AG10803 (cell line): ENCODE measurements at places on chromosomes 16 and 17.
A peak's percentile ranks its signal among the peaks of the same experiment; 100 is the strongest.

GRCh38 chr16:8458481-8459046, 131.7 kb downstream of the TMEM114 start:
- DNase-seq = no peak

DNA sequence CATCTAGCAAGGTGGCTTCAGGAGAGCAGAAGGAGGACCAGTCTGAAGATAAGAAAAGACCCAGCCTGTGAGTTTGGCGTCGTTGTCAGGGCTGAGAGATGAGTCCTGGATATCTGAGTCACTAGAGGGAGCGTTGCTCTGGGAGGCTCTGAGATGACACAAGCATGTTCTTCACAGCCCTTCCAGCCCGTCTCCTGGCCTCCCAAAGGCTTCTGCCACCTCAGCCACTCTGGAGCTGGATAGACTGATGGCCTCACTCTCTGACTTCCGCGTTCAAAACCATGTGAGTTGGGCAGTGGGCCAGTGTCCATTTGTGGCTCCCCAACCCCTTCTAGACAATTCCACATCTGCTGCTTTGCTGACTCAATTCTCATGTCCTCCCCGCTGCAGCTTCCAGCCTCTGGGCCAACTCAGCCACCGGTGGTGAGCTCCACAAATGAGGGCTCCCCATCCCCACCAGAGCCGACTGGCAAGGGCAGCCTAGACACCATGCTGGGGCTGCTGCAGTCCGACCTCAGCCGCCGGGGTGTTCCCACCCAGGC, 2.3 kb downstream of the TGFB1I1 start:
- peak; percentile 91 for DNase-seq

- peak; percentile 14 for DNase-seq
Measured at GRCh38 chr17:29883497-29883896, 46.5 kb downstream of the SSH2 start.

DNA sequence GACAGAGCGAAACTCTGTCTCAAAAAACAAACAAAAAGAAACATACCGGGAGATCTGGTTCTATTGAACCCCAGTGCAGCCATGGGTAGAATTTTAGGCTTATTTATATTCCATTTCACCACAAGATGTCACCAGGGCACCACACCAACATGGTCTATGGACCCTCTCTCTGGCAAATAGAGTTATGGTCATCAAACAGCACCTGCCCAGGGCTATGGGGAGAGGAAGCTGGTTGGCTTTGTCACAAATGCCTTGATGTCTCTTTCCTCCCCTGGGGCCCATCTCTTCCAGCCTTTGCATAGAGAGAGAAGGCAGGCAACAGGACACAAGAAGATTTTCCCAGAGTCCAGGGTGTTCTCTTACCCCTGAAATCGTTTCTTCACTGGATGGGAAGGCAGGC, 128.4 kb downstream of the WWOX start:
- no peak for DNase-seq

DNA sequence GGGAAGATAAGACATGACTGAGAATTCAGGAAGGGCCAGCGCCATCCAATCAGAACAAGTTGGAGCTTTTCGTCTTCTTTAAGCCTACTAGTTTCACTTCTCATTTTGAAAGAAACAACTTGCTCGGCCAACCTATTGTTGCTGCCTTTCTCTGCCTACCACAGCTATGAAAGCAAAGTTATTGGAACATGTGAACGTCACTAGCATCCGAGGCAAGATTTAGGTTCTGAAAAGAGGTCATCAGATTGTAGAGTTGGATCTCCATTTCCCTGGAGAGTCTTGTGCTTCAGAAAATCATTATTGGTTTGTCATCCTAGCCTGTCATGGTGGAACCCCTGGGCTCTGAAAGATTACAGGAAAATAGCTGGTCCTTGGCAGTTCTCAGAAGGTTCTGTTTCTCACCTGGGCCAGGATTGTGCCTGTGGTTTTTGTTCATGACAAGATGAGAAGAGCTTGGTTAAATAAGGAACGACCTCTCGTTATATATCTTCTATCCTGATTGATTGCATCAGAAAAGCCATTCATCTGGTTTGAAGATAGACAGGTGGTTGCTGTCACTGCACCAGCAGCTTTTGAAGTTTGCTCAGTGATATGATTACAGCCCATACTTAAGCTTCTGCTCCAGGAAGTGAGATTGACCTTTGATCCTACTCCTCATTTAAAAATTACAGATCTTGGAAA, 25.3 kb downstream of the CDH13 start:
- no peak for DNase-seq

- DNase-seq = no peak
Measured at GRCh38 chr17:8965394-8966168, at the start of gene PIK3R5. TSS of gene PIK3R5 (minus strand) at chr17:8965707. CDS start at chr17:8911494, 54,213 bp downstream.

DNA sequence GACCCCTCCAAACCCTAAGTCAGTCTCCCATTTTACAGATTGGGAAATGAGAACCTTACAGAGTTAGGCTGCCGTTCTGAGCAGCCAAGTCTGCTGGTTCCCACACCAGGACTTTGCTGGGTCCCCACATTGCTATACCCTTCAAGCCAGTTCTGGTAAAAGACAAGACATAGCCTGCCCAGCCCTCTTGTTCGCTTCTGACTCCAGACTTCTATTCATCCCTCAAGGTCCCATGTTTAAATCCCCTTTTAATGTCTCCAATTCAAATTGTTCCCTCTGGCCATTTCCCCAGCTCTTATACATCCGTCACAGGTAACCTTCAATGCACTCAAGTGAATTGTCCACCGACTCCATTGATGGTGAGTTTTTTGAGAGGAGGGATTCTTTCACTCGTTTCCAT, 30.2 kb downstream of the WNT3 start:
- DNase-seq = no peak

- DNase-seq = peak; percentile 62
Measured at GRCh38 chr16:73228649-73229048, 180.7 kb upstream of the ZFHX3 start.

DNA sequence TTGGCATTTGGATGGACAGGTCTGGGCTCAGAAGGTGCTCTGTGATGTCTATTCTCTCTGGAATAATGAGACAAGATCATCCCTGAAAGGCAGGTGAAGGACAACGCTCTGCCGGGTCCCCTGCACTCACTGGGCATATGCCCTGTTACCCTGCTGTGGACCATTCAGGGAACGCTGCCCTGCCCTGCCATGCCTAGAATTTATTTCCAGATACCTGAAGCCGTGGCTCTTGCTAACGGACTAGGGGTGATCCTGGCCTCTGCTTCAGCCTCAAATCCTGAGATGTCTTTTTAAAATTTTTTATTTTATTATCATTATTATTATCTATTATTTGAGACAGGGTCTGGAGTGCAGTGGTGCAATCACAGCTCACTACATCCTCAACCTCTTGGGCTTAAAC, 3.9 kb downstream of the SLC5A11 start:
- no peak for DNase-seq

GRCh38 chr17:37476431-37477120, 13.1 kb upstream of the DUSP14 start:
- peak; percentile 82 for DNase-seq

GRCh38 chr17:48240122-48240521, 132.6 kb downstream of the SNX11 start:
- no peak for DNase-seq

DNA sequence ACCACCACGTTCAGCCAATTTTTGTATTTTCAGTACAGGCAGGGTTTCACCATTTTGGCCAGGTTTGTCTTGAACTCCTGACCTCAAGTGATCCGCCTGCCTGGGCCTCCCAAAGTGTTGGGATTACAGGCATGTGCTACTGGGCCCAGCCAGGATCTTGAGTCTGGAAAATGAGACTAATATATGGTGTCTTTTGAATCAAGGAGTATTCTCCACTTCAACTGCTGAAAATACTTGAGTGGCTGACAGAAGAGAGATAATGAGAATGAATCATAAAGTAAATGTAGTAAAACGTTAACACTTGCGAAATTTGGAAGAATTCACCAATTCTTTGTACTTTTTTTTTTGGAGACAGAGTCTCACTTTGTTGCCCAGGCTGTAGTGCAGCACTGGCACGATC, 16.6 kb downstream of the SMYD4 start:
- DNase-seq = peak; percentile 43

DNA sequence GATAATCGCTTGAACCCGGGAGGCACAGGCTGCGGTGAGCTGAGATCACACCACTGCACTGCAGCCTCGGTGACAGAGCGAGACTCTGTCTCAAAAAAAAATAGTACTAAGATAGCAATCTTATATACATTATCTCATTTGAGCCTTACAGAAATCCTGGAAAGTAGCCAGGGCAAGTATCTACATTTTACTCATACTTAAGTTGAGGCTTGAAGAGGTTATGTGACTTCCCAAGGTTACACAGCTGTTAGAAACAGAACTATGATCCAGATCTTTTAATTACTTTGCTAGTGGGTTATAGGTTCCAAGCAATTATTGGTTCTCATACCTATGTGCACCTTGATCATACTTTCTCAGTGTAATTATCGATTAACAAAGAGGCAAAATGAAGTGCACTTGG, 15.4 kb downstream of the C17orf78 start:
- no peak for DNase-seq

- DNase-seq = no peak
Measured at GRCh38 chr17:29176558-29177351, 3.4 kb downstream of the MYO18A start.

- DNase-seq = no peak
Measured at GRCh38 chr17:27461192-27461859, 5.1 kb downstream of the KSR1 start.

DNA sequence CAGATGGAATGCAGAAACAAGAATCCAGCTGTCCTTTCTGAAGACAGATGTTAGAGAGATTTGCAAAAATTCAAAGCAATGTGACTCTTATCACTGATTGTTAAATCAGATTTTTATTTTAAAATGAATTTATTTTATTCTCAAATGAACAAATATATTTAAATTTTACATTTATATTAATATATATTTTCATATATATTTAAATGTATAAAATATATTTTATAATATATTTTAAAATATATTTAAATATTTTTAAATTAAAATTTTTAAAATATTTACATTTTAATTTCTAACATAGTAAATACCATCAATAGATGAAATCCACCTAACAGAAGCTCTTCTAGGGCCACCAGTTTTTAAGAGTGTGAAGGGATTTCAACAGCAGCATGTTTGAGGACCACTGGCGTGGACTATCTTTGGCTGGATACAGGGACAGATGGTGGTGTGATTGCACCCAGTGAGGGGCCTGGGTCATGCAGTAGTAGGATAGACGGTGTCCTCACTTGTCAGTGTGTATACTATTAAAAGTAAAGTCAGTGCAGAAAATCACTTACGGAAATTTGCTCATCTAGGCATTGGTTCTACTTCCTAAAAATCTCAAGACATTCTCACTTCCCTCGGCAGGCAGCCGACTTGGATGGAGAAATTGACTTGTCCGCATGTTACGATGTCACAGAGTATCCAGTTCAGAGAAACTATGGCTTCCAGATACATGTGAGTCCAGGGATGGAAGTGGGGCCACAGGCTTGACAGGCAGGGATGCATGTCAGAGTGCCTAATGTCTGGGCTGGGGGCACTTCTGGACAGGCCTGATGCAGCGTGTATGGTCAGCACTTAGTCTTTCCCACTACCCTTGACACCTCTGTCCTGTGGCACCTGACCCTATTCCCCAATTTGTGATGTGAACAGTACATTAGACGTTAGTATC, 56.3 kb downstream of the PLD6 start:
- DNase-seq = no peak

DNA sequence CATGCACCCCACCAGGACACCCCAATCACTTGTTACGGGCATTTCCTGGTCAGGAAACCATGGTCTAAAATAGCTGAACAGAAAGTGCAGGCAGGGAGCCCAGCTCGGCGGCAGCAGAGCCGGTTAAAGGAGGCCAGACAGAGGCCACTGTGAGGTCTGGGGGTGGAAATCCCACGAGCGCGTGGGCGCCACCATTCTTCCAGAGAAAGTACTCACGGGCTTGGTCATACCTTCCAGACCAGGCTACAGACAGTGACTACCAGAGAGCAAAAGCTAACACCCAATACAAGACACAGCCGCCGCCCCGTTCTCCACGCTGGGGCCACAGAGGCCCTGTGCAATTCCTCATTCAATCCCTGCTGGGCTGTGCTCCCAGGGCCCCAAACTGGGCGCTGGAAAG, 11.9 kb downstream of the CEP131 start:
- DNase-seq = no peak

- DNase-seq = no peak
Measured at GRCh38 chr16:84863481-84863814, 43.7 kb downstream of the CRISPLD2 start.

GRCh38 chr16:12239226-12239625, 262.7 kb downstream of the SNX29 start:
- DNase-seq = no peak
